Ovary (tissue), 10 donors: ENCODE measurements at places on chromosomes 13 and 19. TPM values are rescaled to one million over a fixed set of nuclear protein-coding genes. Genes with fewer than 3 reads are reported as not detected.

GRCh38 chr19:17209126-17210036 lies 5.8 kb upstream of the USE1 start:
- DNase-seq, result no peak

- DNase-seq, result no peak
Measured at GRCh38 chr13:108985166-108985565, 355.8 kb downstream of the MYO16 start.

DNA sequence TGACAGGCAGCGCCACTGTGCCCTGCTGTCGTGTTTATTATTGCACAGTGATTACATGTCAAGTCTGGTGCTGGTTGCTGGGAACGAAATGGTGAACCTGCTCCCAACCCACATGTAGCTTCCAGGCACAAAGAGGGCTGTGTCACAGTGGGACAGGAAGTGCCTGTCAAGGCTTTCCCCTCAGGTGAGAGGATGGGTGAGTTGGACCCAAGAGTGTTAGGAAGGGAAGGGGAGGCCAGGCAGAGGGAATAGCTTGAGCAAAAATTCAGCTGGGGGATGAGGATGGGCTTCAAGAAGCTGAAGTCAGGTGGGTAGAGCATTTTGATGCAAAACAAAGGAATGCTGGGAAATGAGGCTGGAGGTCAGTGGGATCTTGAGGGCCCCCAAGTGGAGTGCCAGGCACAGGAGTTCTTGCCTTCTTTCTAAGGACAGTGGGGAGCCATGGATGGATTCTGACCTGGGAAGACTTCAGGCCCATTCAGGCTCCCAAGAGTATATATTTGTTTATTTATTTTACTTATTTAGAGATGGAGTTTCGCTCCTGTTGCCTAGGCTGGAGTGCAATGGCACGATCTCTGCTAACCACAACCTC lies 8.5 kb upstream of the QTRT1 start:
- no peak for DNase-seq

GRCh38 chr13:60754211-60755090 lies 357.4 kb downstream of the TDRD3 start:
- DNase-seq, result no peak

APLP1 gene
- polyA plus RNA-seq, result 1.6 TPM

DNA sequence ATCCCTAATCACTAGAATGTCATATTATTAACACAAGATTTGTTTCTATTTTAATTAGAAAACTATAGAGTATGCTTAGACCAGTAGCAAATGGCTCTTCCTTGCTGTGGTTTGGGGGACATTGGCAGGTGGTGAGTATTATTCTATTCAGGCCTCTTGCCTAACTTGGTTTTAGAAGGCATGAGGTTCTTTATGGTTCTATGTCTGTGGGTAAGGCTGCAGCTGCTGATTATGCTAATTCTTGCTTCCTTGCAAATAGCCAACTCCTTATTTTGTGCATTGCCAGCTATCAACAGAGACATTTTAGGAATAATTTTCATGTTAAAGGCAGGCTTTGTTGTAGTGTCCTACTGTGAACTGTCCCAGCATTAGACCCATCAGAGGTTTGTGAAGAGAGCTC lies 1344.9 kb downstream of the UQCRFS1 start:
- DNase-seq, result no peak

CNN1 gene
- 725 TPM for polyA plus RNA-seq

DNA sequence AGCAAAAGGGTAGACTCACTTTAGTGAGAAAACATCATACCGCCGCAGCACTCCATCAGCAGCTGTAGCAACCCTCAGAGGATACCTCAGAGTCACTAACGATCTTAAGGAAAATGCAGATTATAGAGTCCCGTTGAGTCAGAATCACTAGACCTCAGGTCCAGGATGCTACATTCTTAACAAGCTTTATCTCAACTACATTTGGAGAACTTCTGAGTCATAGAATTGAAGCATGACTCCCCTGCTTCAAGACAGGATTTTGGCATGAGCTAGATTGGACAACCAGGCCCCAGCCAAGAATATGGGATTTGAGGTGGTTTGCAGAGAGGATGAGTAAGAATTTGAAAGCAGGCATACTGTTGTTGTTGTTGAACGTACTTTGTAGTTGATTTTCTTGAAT lies 118.9 kb upstream of the UBL3 start:
- DNase-seq, result no peak
